ENCODE measurements at places on chromosomes 2 and 18. TPM values are rescaled to one million over a fixed set of nuclear protein-coding genes. Genes with fewer than 3 reads are reported as not detected.

TNFRSF11A gene
- 3.8 TPM for polyA plus RNA-seq

LRP1B gene
- polyA plus RNA-seq = 0.15 TPM

AFF3 gene
- 0.73 TPM for polyA plus RNA-seq

NCKAP1 gene
- polyA plus RNA-seq = 61.7 TPM

NAT8 gene
- not detected for polyA plus RNA-seq

R3HDM1 gene
- 88.8 TPM for polyA plus RNA-seq

CNTNAP5 gene
- polyA plus RNA-seq = 0.50 TPM

GPR75 gene
- polyA plus RNA-seq = 0.47 TPM

SIX3 gene
- polyA plus RNA-seq = 0.21 TPM

CERKL gene
- polyA plus RNA-seq = 0.35 TPM

All from GM23338 (cell line).